Activated CD4-positive, CD25-positive, alpha-beta regulatory T cell (primary cell): ENCODE measurements at places on chromosomes 16 and 17.

DNA sequence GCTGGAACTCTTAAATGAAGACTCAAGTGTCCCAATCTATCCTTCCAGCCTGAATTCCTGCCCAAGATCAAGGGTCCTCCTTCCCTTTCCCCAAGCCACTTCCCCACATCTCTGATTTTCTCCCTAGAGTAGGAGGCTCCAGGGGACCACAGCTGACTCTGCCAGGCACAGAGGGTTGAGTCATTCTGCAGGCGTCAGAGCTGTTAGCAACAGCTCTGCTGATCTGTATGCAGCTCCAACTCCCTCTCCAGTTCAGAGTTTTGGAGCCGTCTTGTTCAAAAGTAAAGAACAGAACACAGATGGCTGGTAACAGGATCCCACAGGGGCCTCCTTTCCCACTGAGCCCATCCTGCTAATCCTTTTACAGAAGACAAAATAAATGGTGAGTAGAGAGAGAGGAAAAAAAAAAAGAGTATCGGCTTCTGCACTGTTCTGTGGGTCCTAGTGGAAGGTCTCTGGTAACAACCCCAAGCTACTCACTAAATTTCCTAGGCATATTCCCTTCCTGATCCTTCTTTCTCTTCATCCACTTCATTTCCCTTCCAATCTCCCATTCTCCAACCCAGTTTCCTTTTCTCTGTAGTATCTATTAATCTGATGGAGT is 13.4 kb upstream of the TAOK1 start:
- DNase-seq = no peak

DNA sequence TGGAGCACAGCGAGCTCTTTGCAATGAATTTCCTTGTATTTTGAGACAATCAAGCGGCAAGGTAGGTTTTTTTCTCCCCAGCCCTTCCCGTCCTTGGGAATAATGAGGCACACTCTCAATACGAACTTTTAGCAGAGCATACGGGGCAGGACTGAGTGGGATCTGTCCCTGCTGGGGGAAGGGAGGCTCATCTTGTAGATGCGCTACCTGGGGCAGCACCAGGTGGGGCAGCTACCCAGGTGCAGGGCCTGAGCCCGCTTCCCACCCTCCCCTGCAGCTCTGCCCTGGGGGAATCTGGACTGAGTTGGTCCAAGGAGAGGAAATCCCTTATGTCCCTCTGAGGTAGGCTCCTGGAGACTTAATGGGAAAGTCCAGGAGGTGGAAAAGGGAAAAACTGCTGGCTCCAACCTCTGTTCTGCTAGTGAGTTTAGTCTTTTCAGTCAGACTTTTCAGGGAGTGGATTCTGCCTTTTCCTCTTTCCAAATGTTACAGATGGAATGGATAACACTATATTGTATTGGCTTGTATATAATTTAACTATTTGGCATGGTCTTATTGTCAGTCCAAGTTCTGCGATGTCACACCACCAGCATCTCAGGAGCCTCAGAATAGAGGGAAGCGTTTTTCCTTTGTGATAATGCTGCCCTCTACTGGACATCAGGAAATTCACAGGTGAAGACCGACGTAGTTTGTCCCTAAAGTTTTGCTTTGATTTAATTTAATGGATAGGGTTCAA is 9.6 kb upstream of the CES1 start:
- DNase-seq = no peak

GRCh38 chr17:27494192-27495091 is 38.2 kb downstream of the KSR1 start:
- no peak for DNase-seq

- no peak for DNase-seq
Observed at GRCh38 chr16:17068524-17068923, 402.2 kb downstream of the XYLT1 start.

GRCh38 chr16:88516601-88517061 is 53.6 kb upstream of the ZC3H18 start:
- DNase-seq = no peak

- DNase-seq = no peak
Observed at GRCh38 chr16:27311897-27312303, 1.9 kb upstream of the IL4R start.

- no peak for DNase-seq
Observed at GRCh38 chr16:11023262-11024039, 79.1 kb downstream of the CLEC16A start.

DNA sequence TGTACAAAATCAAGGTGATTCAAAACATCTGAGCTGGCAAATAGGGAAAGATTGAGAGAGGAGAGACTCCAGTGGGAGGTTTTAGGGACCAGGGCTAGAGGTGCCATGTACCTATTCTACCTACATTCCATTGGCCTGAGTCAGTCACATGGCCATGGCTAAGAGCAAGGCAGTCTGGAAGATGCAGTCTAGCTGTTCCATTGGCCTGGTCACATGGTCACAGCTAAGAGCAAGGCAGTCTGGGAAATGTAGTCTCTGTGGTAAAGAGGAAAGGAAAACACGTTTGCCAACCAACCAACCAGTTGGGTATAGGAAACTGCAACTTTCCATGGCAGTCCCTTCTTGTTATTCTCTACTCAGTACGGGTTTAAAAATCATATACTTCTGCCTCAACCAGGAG is 369.1 kb downstream of the XYLT1 start:
- no peak for DNase-seq

- DNase-seq = no peak
Observed at GRCh38 chr16:87954361-87954760, 3.1 kb downstream of the BANP start.

GRCh38 chr16:69321080-69321479 is 9.3 kb downstream of the PDF start:
- no peak for DNase-seq

DNA sequence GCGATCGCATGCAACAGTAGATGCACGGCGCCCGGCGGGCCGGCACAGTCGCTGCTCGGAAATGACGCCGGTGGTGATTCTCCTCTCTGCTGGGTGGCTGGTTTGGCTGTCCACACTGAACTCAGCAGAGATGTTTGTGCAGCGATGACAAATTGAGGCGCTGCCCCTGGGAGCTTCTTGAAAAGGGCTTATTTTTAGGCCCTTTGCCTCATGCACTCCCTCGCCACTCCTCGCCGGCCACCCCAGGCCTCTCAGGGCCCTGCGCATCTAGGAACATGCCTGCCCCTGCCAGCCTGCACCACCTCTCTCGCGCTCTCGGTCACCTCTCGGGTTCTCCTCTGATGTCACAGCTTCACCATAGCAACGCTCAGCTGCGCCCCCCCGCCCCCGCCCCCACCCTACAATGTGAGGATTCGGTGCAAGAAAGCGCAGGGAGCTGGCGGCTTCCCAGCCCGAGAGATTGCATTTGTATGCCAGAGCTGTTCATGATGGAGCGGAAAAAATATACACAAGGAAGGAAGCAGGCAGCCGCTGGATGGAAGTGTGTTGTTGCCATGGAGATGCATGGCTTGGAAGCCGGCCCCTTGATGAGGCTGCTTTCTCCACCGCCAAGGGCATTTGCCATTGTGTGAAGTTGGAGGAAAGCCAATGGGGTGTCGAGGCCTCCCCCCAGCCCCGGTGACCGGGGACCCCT is 81.3 kb upstream of the PLCG2 start:
- no peak for DNase-seq

- no peak for DNase-seq
Observed at GRCh38 chr17:5138616-5139457, 23.0 kb downstream of the USP6 start.

DNA sequence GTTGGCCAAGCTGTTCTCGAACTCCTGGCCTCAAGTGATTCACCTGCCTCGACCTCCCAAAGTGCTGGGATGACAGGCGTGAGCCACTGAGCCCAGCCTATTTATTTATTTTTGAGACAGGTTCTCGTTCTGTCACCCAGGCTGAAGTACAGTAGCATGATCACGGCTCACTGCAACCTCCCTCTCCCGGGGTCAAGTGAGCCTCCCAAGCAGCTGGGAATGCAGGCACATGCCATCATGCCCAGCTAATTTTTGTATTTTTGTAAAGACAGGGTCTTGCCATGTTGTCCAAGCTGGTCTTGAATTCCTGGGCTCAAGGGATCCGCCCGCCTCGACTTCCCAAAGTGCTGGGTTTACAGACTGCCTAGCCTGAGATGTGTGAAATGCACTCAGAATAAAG is 10.2 kb upstream of the SEC14L1 start:
- DNase-seq = no peak

DNA sequence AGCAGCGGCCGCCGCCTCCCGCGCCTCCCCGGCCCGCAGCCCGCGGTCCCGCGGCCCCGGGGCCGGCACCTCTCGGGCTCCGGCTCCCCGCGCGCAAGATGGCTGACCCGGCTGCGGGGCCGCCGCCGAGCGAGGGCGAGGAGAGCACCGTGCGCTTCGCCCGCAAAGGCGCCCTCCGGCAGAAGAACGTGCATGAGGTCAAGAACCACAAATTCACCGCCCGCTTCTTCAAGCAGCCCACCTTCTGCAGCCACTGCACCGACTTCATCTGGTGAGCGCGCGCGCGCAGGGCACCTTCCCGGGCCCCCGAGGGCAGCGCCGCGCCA is 258 bp downstream of the PRKCB start:
- peak; percentile 31 for DNase-seq
